ENCODE measurements at places on chromosomes 3 and 15. TPM values are rescaled to one million over a fixed set of nuclear protein-coding genes. Genes with fewer than 3 reads are reported as not detected.
A peak's percentile ranks its signal among the peaks of the same experiment; 100 is the strongest.

DNA sequence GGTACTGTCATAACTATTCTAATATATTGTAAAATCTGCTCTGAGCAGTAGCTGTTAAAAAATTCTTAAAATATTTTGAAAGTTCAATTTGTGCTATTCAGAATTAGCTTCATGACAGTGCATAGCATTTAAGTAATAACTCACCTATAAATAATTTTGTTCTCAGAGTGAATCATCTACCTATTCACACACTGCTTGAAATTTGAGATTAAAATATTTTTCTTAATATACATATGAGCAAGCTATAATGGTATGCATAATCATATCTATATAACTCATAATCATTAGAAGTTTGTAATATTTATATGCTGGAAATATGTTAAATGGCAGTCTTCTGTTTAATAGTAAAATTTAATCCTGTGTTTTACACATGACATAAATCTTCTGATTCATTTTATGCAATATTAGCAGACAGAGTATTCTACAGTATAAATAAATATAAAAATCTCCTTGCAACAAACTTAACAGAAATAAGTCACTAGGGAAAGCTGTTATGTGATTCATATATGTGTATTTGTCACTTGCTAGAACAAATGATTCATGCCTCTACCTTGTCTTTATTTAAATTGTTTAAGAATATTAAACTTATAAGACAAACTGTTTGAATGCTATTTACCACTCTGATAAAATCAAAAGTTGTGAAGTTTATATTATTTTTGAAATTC is 710.8 kb downstream of the PLOD2 start:
- DNase-seq: no peak

DNA sequence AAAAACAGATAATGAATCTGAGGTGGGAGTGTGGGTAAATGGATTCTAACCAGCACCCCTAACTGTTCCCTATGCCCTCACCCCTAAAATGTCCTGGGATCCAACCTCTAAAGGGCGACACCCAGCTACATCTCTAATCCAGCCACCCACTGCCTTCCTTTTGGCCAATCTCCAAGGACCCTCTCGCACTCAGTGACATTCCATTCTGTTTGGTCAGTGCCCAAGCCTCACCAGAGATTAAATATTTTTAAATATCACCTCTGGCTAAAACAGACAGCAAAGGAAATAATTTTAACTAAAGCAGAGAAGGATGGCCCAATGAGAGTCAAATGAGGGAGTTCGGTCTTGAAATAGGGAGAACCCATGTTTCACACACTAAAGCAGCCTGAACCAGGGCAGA is 19.9 kb upstream of the SCN10A start:
- DNase-seq: no peak

- DNase-seq: no peak
Observed at GRCh38 chr3:159112724-159113123, 310.9 kb downstream of the MFSD1 start.

DNA sequence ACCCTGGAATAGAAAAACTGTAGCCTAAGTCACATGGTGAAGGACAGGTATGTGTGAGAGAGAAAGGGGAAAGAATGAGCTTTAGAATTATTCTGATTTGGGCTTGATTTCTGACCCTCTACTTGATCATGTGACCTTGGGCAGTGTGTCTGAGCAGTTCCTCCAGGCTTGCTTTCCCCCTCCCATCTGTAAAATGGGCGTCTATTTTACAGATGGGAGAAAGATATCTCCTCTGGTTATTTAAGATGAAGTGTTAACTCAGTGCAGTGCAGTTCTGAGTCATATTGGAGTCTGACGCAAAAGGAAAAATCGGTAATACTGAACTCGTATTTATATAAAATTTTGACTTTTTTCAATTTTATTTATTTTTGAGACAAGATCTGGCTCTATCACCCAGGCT is 38.1 kb upstream of the LMOD3 start:
- DNase-seq: no peak

DNA sequence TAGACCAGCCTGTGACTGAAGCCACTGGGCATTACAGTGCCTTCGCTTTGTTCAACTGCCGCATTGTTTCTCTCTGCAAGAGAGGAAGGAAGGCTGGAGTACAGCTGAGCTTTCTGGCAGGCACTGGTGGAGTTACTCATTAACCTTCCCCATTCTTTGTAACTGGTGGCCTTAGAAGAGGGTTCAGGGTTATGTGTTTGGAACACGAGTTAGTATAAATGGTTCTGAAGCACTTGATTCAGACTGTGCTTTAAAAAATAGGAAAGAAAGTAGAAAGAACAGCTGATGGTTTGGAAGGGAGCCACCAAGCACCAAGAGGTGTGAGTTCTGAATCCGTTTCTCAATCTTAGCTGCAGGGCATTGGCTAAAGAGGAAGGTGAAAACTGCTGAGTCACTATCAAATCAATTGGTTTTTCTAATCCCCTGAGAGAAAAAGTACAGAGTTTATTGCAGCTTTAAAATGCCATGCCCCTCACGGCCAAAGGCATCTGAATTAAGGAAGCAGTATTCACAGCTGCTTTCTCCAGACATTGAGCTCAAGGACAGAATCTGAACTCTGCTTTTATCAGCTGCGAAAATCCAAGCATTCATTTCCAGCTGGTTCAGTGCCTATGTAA is 3.6 kb downstream of the HGD start:
- DNase-seq: peak; percentile 81

DNA sequence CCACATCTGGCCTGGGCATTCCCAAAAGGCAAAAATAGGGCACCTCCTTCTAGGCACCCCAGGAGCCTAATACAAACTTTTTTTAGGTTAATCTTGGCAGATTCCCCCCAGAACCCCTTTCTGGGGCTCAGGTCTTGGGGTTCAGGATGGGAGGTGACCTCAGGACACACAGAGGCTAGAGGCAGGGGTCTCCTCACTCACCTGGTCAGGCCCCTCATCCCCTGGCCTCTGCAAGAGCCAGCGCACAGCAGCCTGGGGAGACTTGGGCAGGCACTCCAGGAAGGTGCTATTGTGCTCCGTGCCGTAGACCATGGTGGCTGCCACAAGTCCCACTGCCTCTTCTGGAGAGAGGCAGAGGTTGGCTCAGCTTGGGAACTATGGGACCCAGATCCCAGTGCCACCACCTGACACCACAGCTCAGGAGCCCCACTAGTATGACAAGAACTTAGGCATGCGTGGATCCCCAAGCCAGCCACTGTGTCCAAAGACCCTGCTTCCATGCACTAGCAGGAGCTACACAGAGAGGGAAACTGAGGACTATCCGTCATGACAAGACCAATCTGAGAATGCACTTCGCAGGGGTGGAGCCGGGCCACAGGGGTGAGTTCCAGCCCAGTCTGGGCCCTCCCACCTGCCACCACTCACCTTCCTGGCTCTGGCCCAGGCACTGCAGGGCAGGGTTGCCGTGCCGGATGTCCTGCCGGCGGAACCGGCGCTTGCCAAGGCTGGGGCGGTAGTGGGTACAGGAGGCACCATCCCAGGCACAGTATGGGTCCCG is 7.4 kb downstream of the SEMA3G start:
- no peak for DNase-seq

Gene CLK3
- 54.9 TPM for total RNA-seq

Gene LYZL4
- total RNA-seq: not detected
